ENCODE measurements at places on chromosomes 1 and 21. TPM values are rescaled to one million over a fixed set of nuclear protein-coding genes. Genes with fewer than 3 reads are reported as not detected.

DNA sequence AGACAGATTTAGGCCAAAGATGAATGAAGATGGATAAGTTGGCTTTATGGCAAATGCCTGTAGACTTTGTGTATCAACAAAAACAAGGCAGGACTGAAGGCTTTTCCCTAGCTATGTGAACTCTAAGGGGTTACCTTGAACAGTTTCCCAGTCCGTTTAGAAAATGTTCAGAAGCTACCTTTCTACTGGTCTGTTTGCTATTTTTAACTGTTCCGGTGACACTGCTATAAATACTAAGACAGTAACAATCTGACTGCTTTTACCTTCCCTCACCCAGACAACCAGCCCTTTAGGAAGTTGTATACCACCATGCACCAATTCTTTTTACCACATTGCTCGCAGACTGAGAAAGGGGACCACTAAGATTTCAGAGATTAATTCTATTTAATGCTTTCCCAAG lies 102.2 kb downstream of the PHTF1 start:
- DNase-seq, result no peak

DNA sequence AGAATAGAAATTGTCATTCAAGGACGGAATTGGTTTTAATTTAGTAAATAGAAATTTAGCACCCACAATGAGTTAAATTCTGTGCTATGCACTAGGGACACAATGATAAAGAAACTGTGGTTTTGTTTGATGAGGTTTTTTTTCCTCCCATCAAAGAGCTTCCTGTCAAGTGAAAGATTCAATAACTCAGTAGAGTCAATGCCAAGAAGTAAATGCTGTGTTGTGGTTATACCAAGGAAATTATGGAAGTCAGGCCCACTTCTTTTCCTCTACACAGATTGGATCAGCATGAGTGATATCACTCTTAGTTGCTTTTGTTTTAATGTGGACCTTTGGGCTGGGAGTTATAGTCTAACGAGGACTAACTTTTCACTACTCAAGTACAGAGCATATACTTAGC lies 1269.6 kb upstream of the ADGRL2 start:
- DNase-seq, result no peak

DNA sequence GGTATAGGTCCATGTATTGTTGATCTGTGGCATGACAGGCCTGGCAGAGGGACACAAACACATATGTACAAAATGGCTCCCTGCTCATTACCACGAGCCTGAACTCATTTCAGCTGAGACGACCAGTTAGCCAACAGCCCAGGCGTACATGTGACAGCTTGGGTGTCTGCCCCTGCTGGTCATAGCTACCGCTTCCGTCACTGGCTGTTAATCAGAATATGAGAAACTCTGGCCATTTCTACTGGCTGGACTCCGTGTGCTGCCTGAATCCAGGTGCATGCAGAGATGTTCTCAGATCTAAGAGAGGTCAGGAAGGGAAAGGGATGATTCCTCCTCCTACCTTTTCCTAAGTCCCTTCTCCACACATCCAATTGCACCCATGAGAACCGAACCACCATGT lies 144.5 kb downstream of the PBX1 start:
- no peak for DNase-seq

KDM1A gene
- total RNA-seq, result 35.8 TPM

Data from upper lobe of right lung (tissue), 1 donor.